Kidney tubule cell (primary cell): ENCODE measurements at places on chromosomes 7 and 10.

GRCh38 chr7:67550801-67551436, 554.3 kb downstream of the TYW1 start:
- DNase-seq: no peak

DNA sequence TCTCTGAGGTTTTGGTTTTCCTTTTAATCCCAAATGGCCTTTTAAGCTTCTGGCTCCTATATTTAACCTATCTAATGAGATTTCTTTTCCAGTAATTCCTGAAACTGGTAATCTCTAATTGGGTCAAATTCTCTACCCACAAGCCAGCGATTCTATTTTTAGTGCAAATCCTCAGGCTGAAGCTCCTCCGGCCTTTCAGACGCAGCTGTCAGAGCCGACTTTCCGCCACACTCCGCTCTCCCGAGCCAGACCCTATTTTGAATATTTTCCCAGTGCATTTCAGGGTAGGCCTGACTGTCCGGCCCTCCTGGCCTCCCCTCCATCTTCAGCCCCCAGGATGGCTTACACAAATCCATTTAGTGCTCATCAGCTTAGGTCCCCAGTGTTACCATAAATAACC, 9.7 kb upstream of the ADCY1 start:
- no peak for DNase-seq

DNA sequence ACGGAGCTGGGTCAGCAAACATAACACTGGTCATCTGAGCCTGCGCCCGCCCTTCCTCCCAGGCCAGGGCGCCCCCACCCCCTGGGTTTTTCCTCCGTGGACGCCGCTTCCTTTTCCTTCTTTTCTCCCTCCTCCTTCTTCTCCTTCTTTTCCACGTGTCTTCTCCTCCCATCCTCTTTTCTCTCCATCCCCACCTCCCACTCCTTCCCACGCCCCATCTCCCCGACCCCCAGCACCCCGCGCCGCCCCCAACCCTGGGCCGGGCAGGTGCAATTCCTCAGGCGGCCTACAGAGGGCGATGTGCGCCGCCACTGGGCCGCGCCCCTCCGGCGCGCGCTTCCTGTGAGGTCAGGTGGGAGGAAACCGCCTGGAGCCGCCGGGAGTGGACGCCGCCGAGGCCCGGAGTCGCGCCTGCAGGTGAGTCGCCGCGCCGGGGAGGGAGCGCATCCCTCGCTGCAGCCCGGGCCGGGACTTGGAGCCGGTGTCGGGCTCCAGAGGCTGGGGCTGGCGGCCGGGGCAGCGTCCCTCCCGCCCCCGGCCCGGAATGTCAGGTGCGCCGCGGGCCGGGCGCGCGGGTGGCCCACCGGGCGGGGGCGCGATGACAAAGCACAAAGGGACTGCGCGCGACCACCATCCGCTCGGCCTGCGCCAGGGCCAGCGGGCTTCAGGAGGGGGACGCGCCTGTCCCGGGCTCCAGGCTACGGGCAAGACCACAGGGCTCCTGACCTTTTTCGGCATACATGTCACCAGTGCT, at the start of gene FAM241B:
Gene FAM241B, plus strand, starts transcription at position 351 of the 754 bp plus-strand sequence. CDS start 1,497 bp downstream, outside the sequence.
- DNase-seq: peak; percentile 80

DNA sequence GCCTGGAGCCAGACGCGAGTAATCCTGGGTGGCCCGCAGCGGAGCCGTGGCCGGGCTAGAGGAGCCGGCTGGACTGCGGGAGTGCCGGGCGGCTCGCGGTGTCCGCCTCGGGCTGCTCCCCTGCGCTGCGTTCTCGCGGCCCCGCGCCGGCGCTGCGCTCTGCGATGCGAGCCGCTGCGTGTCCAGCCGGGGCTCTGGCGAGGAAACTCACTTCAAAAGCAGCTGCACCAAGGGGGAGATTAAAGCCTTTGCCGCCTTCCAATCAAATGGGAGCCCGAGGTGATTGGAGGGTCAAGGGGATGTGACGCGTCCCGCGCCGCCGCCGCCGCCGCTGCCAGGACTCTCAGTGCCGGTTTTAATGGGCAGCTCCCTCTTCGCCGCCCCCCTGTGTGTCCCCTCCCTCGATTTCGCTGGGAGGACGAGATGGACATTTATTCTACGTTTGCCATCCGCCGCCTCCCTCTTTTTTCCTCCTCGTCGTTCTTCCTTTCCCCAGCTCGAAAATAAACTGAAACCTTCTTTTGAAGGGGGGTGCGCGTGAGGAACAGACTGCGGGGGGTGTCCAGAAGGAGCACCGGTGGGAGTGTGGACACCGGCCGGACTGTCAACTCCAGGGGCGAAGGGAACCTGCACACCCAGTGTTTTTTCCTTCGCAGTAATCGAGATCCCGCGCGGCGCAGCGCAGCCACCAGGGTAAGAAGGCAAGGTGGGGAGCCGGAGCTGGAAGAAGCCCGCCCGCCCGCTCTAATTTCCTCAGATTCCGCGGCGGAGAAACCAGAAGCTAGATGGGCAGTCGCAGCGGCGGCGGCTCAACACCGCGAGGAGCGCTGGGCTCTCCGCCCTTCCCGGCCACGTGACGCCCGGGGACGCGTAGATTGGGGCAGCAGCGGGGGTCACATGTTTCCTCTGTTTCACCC, at the start of gene ZNF503:
Gene ZNF503, minus strand, starts transcription at position 196 of the 917 bp plus-strand sequence. CDS start 345 bp downstream, outside the sequence.
- DNase-seq: peak; percentile 97

DNA sequence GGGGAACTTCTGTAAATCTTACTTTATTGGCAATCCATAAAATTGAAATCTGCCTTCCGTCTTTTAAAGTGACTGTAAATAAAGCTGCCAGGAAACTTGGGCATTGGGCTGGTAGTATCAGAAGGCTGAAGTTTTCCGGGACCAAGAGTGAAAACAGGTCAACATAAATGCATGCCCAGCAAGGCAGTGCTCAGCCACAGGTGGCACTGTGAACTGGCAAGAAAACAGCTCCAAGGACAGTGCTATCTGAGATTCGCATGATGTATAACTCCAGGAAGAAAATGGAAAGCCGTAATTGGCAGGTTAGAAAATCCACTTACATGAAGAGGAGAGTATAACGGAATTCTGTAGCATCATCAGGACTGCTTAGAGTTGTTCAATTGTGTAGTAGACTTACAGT, 1.9 kb upstream of the INSYN2A start:
- DNase-seq: no peak

DNA sequence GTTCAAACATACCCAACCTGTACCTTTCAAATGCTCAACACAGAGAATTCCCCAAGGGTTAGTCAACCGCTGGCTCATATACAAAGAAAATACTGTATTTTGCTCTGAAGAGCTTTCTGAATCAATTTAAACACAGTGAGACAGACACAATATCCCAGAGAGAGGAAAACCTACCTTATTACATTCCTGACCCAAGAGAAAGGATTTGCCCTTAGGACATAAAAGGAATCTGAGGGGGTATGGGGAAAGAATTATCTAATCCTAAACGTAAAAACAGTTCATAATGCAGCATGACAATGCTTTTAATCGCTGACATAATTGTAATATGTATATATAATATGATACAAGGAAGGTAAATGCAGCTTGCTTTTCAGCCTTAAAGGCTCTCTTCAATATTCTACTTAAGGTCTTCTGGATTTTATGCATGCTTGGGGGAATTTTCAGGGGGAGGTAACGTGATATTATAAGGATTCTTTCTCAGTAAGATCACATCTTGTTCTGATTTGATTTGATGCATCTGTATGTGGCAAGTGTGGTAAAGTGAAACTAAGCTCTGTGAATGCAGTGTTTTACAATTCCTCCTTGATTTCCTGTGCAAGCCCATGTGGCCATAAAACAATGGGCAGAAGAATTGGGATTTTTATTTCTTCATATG, 240.5 kb downstream of the GLI3 start:
- DNase-seq: peak; percentile 18

DNA sequence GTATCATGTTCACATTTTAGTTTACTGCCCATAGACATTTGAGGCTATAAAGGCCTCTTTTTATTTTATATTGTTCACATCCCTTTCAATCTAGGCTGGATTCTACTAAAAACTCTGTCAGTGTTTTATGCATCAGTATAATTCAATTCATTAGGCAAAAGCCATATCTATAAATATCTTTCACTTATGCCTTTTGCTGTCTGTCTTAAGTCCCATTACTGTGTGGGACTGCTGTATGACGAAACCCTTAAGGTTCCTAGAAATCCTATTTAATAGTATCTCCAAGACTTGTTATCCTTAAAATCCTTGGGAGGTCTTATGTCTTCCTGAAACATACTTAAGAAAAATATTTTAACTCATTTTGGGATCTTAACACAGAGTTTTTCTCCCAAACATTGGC, 139.2 kb downstream of the HGF start:
- no peak for DNase-seq

- no peak for DNase-seq
These were observed 72.6 kb downstream of the TPK1 start for GRCh38 chr7:144763291-144763690.

GRCh38 chr7:90387470-90388240, 15.6 kb upstream of the CLDN12 start:
- peak; percentile 19 for DNase-seq

DNA sequence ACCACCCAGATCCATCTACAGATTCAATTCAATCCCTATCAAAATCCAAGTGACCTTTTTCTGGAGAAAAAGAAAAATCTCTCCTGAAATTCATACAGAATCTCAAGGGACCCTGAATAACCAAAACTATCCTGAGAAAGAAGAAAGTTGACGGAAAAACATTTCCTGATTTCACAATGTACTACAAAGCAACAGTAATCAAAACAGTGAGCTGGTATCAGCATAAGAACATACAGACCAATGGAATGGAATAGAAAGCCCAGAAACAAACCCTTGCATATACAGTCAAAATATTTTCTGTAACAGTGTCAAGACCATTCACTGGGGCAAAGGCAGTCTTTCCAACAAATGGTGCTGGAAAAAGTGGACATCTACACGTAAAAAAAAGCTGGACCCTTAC, 89.9 kb downstream of the JMJD1C start:
- no peak for DNase-seq

DNA sequence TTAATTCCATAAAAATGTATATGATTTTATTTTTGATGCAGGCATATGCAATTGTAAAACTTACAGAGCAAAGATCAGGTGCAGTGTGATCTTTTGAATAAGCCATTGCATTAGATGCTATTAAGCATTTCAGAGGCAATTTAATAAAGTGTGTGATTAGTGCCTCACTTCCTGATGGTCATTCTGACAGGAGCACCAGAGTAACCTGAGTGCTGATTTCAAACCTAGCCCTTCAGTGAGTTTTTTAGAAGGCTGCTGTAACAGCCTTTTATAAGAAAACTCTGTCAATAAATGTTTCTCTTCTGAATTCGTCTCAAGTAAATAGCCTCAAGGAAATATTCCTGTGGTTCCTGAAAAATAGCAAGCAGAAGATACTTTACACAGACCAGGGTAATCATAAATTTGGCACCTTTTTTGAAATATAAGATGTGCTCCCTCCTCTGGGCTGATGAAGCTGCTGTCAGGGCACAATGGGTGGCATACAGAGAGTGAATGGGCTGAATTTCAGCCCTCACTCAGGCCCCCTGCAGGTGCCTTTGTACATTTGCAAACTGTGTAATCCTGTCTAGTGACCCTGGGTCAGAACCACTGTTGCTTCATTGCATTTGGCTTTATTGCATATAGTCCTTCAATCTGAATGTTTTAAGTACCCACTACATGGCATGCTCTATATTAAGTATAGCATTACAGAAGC, 193.7 kb upstream of the CSTF2T start:
- DNase-seq: peak; percentile 9

DNA sequence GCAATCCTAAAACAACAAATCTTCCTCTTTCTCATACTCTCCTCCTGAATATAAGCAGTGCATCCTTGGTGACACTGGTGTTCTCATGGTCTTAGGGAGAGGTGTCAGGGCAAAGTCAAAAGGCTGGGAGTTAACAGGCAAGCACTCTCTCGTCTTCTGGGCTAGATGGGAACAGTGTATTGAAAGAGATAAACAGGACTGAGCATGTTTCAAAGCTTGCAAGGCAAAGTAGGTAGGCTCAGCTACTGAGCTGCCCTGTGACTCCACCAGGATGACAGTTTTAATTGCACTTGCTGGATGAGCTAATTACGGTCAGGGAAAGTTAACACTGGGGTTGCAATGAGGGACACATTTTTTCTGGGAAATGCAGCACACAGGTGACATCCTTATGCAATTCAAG, 554.9 kb upstream of the NRP1 start:
- DNase-seq: no peak

DNA sequence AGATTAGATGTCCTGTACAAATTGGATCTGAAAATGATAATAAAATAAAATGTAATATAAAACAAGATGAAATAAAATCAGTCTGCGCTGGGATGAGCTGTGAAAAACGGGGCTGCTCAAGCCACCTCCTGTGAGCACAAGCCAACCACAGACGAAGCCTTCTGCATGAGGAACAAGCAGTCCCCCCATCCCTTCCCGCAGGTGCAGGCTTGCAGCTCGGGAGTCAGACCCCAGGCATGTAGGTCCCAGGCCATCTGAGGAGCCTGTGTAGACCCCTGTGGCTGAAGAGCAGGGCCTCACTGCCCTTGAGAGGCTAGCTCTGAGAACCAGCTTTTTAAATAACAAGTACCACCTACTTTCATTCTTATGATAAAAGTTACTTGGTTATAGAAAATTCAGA, 123.4 kb downstream of the TNS3 start:
- no peak for DNase-seq

DNA sequence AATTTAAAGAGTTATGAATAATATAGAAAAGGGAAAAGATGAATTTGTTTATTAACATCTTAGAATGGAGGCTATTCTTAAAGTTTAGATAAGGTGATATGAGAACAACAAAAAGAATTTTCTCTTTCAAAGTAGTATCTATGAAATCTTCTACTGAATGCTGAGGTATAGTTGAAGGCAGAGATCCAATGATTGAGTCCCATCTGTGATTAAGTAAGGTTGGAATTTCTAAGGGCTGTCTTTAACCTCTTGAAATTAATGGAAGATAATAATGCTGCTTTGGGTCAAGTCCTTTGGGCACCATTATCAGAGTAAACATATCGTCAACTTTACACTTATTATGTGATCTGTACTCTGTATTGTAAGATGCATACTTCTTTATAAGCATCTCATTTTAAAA, 307.9 kb downstream of the PRKG1 start:
- no peak for DNase-seq

DNA sequence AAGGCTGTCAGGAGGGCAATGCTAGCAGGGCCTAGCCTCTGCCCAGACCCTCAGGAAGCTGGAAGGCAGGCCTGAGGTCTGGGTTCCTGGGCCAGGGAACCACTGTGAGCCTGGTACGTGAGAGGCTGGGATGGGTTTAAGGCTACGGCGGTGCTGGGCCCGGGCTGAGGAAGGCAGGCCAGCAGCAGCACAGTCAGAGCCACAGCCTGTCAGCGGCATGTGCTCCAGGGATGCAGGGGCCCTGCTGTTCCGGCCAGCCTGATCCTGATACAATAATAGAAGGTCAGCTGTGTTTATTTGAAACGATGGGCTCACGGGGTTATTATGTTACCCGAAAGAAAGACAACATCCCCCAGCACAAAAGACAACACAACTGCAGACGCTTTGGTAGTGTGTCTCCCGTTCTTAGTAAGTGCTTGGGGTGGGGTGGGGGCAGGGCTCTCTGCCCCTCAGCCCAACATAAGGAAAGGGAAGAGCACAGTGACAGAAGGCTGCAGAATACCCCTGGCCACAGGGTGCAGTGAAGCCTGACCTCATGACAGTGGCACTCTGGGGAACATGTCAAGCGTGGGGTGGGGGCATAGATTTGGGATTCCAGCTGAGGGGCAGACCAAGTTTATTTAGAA, 95.0 kb downstream of the COL13A1 start:
- no peak for DNase-seq

GRCh38 chr7:26193432-26194207, 6.9 kb downstream of the HNRNPA2B1 start:
- DNase-seq: no peak

- DNase-seq: no peak
These were observed 60.4 kb upstream of the CDK1 start for GRCh38 chr10:60717852-60718251.
